Activated CD8-positive, alpha-beta memory T cell treated with anti-CD3 and anti-CD28 coated beads for 1 hour (primary cell): ENCODE measurements at places on chromosomes 5 and 9.

GRCh38 chr5:55934720-55935119, 60.0 kb downstream of the IL6ST start:
- DNase-seq: no peak

DNA sequence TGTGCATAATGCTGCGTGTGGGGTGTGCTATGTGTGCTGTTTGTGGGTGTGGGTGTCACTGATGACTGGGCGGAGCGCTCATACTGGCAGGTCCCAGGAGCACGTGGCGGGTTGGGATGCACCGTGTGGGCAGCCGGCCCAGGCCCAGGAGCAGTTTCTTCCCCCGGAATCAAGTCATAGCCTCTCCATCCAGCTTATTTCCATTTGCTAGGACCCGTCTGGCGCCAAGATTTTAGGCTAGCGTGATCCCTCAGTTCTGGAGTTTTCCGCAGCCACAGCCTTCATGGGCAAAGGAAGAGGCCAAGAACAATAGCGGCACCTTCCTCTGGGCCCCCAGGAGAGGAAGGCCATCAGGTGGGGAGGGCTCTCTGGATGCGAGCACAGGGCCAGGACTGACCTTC, 43.3 kb upstream of the NEURL1B start:
- no peak for DNase-seq

DNA sequence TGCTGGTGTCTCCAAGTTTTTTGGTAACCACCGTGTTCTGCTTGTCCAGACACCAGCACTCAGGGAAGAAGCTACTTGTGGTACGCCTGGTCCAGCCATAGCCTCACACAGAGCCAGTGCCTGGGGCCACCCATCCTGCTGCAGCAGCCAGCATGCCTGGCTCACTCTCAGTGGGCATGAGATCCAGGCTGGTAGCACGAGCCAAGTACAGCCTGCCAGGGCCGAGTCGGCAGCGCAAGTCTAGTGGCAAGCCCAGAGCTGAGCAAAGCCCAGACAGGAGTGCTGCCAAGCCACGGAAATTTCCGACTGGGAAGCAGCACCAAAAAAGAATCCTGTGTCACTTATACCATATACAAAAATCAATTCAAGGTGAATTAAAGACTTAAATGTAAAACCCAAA, 36.3 kb upstream of the FBXL17 start:
- no peak for DNase-seq

- no peak for DNase-seq
These were observed 220.9 kb downstream of the KIAA0825 start for GRCh38 chr5:94397508-94397907.

- DNase-seq: peak; percentile 19
These were observed 66.5 kb upstream of the HSPA9 start for GRCh38 chr5:138641547-138642298.

GRCh38 chr9:7129391-7129790, 371.6 kb downstream of the KDM4C start:
- DNase-seq: no peak

DNA sequence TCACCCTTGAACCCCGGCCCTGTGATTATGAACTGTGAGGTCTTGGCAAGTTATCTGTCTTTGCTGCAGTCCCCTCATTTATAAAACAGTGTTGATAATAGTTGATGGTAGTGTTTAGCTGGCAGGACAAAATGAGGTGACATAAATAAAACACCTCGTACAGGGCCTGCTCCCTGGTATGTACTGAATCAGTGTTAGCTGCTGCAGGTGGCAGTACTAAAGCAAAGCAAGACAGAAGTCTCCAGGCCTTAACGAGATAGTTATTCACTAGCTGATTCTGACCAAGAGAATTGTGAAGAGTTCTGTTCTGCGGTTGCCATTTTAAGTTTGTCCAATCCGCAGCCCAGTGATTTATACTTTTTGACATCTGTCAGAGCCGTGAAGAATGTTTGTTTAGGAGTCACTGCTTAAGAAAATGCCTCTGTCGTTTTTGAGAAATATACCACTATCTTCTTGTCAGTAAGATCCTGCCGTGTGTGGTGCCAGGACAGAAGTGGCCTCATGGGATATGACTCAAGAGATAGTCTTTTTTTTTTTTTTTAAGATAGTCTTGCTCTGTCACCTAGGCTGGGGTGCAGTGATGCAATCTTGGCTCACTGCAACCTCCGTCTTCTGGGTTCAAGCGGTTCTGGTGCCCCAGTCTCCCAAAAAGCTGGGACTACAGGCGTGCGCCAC, 75.9 kb downstream of the KDM4C start:
- DNase-seq: no peak

DNA sequence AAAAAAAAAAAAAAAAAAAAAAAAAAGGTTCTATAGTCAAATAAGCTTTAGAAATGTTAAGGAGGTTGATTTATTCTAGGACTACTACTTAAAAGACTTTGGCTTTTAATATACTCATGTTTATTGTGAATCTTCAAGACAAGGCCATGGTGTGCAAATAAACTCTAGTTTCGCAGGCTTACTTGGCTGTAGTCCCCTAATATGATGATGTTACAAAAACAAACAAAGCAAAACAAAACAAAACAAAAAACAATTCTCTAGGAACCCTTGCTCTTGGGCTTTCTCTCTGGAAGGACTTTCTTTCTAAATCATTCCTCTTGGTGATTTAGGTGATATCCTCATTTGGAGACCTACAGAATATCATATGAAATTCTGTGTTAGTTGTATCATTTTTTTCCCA, 172.0 kb downstream of the GDNF start:
- no peak for DNase-seq

- no peak for DNase-seq
These were observed 46.0 kb downstream of the PARP8 start for GRCh38 chr5:50712479-50712878.

- no peak for DNase-seq
These were observed 34.0 kb downstream of the KLF4 start for GRCh38 chr9:107455425-107456135.

GRCh38 chr5:173686950-173687349, 70.5 kb upstream of the BOD1 start:
- DNase-seq: no peak

DNA sequence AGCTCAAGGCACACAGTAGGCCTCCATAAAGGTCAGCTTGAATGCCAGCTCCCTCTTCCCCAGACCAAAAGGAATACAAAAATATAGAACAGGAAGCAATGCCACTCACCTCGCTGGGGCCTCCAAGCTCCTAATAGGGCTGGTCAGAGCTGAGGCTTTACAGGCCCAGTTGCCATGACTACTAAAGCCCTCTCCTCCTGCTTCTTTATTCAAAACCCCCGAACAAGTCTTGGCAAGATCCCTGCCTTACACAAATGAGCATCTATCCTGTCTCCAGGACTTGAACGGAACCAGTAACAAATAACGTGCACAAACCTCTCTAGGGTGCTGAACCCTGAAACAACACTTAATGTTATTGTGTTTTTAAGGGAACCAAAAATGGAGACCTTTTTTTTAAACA, 136.3 kb downstream of the SIL1 start:
- no peak for DNase-seq

- no peak for DNase-seq
These were observed 29.9 kb upstream of the MAP1B start for GRCh38 chr5:72077390-72077789.

DNA sequence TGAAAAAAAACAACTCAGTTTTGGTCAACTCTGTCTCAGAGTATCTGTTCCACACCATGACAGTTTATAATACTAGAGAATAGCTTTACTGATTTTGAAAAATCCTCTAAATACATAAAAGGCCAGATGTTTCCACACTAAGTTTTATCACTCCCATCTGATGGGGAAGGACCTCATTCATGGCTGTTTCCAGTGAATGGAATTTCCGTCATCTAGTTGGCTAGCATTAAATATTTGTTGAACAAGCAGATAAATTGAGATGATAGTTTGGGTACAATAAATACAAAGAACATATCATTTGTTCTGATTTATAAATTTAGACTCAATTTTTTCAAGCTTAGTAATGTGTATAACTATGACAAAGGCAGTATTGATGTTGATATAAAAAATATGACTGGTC, 408.5 kb downstream of the PTPRD start:
- no peak for DNase-seq

DNA sequence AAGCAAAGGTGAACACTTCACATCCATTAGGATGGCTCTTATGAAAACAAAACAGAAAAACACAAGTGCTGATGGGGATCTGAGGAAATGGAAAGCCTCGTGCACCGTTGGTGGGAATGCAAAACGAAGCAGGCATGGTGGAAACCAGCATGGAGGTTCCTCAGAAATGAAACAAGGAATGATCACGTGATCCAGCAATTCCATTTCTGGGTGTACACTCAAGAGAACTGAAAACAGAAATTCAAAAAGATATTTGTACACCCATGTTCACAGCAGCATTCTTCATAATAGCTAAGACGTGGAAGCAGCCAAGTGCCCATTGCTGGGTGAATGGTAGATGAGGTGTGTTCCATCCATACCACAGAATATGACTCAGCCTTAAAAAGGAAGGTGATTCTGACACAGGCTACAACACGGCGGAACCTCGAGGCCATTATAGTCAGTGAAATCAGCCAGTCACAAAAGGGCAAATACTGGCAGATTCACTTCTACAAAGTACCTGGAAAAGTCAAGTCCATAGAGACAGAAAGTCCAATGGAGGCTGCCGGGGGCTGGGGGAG, 87.2 kb upstream of the RAPGEF1 start:
- no peak for DNase-seq

- DNase-seq: no peak
These were observed 252.4 kb upstream of the NFIL3 start for GRCh38 chr9:91676046-91676445.

DNA sequence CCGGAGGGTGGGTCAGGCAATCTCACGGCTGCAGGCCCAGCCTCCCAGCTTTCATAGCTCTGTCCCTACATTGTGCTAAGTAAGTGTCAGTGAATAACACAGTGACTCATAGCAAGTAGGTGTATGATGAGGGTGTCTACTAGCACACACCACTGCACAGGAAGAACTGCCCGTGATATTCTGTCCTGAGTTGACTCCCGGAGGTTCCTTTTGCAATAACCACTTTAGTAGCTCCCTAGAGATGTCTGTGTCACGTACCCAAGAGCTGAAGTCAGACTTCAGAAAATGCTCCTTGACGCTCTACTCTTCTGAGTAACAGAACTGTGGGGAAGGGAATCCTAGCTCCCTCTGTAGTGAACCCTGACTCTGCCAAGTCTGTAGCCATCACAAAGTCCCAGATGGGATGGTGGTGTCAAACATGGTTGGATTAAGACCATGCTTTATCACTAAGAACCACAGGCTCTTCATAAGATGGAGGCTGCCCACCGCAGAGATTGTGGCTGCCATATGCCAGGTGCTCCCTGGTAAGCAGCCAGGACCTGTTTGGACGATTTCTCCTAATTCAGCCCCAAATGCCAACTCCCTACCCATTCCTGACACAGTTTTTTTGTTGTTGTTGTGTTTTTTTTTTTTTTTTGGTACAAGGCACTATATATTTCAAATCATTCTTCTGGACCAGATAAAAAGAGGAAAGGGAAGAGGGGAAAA, 352.6 kb upstream of the PANK3 start:
- no peak for DNase-seq

DNA sequence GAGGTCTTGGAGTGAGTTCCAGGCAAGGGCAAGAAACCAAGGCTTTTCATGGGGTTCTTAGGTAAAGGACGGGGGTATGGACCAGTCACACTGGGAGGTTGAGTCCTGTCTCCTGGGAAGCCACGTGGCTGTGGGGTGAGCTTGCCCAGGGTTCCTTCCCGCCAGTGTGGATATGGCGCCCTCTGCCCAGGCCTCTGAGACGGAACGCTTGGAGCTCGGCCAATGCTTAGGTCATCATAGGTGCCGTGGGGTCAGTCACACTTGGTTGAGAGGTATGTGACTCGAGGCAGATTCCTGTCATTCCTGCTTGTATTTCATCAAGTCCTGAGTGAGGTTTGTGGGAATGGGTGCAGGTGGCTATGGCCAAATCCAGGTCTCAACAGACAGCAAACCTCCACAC, 46.2 kb downstream of the TENT4A start:
- DNase-seq: no peak

DNA sequence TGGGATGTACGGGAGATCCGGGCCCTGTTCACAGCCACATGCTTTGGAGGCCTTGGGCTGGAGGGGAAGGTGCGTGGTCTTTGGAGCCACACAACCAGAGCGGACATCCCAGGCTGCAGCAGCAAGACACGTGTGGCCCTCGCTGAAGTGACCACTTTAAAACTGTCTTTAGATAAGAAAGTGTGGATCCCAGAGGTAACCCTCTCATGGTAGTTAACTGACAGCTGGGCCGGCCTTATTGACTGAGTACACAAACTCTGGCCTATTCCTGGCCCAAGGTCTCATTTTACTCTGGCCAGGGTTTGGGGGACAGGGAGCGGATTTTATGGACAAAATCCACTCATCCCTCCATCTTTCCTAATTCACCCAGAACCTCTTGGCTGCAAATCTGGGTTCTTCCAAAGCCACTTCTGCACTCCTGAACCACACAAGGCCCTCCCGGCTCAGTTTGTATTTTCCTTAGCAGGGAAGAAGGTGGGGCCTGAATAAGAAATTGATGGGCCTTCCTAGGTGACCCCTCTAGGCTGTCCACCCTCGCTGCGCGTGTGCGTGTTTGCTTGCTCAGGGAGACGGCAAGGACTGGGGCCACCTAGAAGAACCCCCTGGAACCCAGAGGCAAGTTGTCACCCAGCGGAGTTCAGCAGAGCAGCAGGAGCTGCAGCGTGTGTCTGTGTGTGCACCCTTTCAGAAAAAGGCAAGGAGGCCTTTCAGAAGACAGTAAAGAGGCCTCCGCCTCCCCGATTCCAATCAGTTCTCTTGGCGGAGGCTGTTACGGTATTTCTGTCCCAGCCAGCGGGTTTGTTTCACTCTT, 73.3 kb upstream of the ORM1 start:
- no peak for DNase-seq

GRCh38 chr9:88537761-88538091, 2.7 kb downstream of the NXNL2 start:
- DNase-seq: no peak

DNA sequence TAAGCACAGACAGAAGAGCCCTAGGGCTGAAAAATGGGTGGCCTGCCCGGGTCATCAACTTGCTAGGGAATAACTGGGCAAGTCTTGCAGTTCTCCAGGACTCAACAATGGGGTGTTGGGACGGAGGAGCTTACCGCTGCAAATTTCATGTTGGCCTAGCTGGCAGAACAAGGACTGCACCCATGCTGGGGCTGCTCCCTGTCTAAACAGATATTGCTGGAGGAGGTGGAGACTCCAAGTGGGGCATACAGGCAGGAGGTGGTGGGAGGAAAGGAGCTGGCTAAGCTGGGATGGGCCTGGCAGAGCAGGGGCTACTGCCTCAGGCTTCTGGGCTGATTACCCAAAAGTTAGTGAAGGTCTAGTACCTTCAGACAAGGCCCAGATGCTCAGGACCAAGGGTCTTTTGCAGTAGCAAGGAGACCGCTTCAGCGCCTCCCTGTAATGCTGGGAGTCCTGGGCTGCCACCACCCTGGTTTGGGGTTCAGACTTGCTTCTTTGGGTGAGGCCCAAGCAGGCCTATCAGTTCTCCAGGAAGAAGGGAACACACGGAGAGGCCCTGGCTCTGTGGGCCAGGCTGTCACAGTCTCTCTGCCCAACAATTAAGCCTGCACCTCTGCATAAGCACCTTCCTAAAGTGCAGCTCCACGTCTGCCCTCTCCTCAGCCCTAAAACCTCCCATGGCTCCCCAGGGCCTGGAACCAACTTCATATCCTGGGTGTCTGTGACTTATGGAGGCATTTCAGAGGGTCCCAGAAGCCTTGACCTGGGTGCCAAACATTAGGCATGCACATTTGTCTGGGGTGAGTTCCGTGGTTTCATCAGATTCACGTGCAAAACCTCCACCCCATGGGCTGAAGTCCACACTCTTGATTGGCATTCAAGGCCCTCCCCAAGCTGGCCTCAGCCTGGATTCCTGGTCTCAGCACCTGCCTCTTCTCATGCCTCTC, 24.2 kb upstream of the KIF12 start:
- DNase-seq: no peak
